ENCODE measurements at places on chromosomes 16 and 17.

GRCh38 chr16:77929004-77929403, 93.3 kb upstream of the CLEC3A start:
- no peak for ATAC-seq

GRCh38 chr17:18161207-18162145, 22.2 kb upstream of the ALKBH5 start:
- ATAC-seq, result peak; percentile 66

- no peak for ATAC-seq
Measured at GRCh38 chr17:8455665-8456209, 20.1 kb downstream of the NDEL1 start.

DNA sequence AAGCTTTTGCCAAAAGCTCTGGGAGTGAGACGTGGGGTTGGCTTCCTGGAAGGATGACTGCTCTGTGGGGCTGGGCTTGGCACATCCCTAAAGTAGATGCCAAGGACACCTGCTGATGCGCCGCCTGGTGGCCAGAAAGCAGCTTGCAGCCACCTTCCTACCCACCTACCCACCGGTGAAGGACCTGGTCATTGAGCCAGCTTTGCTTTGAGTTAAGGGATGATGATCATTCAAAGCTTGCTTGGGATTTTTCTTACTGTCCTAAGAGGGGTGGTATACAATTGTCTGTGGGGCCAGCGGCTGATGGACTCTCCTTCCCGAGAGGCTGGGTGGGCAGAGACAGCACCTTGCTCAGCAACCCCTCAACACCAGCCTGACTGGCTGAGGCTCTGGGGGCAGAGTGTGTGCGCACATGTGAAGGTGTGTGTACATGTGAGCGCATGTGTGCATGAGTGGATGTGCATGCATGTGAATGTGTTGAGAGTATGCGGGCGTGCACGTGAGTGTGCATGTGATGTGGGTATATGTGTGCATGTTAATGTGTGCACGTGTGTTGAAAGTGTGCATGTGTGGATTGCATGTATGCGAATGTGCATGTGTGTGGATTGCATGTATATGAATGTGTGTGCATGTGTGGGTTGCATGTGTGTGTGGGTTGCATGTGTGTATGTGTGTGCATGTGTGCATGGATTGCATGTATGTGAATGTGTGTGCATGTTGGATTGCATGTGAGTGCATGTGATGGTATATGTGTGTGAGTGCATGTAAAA, 18.6 kb downstream of the C1QTNF1 start:
- peak; percentile 75 for ATAC-seq

DNA sequence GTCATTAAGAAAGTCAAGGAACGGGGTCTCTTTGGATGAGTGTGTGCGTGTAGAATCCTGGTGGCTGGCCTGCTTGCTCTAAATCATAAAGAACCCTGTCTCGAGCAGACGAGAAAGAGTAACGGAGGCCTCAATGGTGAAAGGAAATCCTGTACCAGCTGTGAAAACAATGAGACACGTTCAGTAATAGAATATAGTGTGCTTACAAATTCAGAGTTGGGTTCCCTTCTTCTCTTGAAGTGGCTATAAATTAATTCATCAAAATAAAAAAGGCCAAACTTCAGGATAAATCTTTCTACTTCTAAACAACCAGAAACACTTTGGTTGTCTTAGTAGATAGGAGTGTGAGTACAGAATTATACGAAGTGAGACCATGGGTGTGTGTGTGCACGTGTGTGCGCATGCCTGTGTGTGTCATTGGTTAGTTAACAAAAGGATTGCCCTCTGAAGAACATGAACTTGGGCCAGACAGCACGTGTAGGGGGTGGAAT, 48.5 kb downstream of the WWOX start:
- ATAC-seq, result no peak

- ATAC-seq, result no peak
Measured at GRCh38 chr17:57385975-57386374, 129.7 kb downstream of the MSI2 start.

GRCh38 chr16:89116341-89117226, 22.9 kb downstream of the ACSF3 start:
- ATAC-seq, result no peak

- ATAC-seq, result peak; percentile 76
Measured at GRCh38 chr17:77645072-77646045, 313.1 kb upstream of the TNRC6C start.

DNA sequence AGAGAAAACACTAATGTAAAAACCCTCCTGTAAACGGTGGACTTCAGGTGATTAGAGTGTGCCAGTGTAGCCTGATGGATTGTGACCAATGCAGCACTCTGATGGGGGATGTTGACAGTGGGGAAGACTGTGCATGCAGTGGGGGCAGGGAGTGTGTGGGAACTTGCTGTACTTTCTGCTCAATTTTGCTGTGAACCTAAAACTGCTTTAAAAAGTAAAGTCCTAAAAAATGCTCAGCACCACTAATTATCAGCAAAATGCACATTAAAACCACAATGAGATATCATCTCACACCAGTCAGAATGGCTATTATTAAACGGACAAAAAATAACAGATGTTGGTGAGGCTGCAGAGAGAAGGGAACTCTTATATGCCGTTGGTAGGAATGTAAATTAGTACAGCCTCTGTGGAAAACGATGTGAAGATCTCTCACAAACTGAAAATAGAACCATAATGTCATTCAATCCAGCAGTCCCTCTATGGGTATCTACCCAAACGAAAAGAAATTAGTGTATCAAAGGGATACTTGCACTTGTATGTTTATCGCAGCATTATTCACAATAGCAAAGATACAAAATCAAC, 9.7 kb upstream of the ULK2 start:
- no peak for ATAC-seq

GRCh38 chr17:71501711-71502110, 619.1 kb upstream of the SOX9 start:
- no peak for ATAC-seq

- no peak for ATAC-seq
Measured at GRCh38 chr16:72532906-72533410, 361.0 kb upstream of the PMFBP1 start.

DNA sequence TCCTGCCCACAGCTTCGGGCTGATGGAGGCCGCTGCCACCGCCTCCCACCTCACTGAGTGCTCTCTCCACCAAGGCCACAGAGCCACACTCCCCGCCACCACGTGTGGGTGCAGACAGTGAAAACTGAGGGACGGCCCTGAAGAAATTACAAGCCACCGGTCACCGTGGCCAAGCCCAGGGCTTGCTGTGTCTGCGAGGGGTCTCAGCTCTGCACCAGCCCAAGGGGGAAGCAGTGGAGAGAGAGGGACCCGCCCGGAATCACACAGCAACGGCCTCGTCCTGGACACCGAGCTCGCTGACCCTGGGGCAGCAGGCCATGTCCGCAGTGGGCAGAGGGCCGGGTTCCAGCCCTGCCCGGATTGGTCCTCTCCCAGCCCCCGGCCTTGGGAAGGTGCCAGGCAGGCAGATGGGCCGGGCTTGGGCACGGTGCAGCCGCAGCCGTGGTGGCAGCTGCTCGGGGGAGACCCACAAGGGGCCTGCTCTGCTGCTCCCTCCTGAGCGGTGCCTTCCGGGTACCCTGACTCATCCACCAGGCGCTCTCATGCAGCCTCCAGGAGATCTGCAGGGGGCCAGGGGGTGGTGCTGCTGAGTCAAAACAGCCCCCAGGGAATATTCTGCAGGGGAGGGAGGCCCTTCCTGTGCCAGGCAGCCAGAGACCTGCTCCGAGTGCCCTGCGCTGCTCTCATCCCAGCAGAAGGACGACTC, 52.0 kb downstream of the CBFA2T3 start:
- peak; percentile 63 for ATAC-seq

GRCh38 chr16:68362262-68362913, 51.6 kb downstream of the PRMT7 start:
- no peak for ATAC-seq

- ATAC-seq, result no peak
Measured at GRCh38 chr16:27107185-27107592, 40.5 kb downstream of the C16orf82 start.

DNA sequence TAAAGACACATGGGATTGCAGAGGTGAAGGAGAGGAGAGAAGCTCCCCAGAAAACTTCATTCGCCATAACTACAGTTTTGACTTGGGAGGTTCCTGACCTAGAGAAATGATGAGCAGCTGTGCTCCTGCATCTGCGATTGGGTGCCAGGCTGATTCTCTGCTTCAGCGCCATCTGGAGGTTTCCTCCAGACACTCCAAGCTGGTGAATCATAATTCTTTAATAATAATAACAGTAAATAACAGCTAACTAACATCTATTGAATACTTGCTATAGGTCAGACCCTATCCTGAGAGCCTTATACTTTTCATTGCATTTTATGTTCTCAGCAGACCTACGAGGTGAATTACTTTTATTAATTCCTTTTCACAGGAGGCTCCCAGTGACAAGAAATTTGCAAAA, 575.8 kb downstream of the TOX3 start:
- peak; percentile 43 for ATAC-seq

GRCh38 chr16:54585094-54585997, 298.8 kb upstream of the IRX3 start:
- no peak for ATAC-seq

GRCh38 chr17:61392679-61393078, 7.0 kb upstream of the TBX2 start:
- no peak for ATAC-seq

- ATAC-seq, result no peak
Measured at GRCh38 chr16:3952737-3953131, 72.2 kb upstream of the CREBBP start.

DNA sequence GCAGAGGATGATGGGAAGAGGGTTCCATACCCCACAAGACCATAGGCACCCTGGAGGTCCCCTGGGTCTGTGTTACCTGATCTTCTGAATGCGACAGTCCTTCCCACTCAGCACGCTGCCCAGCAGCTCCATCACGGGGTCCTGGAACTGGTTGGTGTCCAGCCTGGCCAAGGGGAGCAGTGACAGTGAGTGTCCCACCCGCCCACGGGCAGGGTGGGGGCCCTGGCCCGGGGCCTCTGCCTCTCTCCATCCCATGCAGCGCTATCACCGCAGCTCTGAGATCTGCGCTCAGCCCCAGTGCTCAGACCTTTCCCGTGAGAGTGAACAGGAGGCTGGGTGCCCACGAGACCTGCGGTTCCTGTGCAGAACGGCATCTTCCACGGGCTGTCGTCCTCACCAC, 15.6 kb downstream of the NLRC3 start:
- no peak for ATAC-seq

GRCh38 chr16:22053921-22054341, 38.4 kb upstream of the VWA3A start:
- no peak for ATAC-seq

DNA sequence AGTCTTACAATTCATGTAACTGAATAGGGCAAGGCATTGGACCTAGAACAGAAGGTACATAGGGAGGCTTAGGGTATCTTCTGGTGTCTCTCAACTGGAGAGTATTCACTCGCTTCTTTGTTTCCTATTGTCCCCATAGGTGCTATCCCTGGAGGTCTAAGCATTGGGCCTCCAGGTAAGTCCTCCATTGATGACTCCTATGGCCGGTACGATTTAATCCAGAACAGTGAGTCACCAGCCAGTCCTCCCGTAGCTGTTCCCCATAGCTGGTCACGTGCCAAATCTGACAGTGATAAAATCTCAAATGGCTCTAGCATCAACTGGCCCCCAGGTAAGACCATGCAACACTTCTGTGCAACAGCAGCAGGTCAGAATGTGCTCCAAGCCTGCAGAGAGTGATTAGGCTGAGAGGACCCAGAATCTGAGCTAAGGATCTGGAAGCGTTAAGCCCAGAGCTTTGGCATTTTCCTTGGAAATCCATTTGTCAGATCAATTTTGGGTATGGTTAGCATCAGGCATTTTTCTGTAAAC, 35.7 kb downstream of the TMC6 start:
- ATAC-seq, result no peak

GRCh38 chr17:2395258-2396181, 5.3 kb downstream of the MNT start:
- no peak for ATAC-seq

DNA sequence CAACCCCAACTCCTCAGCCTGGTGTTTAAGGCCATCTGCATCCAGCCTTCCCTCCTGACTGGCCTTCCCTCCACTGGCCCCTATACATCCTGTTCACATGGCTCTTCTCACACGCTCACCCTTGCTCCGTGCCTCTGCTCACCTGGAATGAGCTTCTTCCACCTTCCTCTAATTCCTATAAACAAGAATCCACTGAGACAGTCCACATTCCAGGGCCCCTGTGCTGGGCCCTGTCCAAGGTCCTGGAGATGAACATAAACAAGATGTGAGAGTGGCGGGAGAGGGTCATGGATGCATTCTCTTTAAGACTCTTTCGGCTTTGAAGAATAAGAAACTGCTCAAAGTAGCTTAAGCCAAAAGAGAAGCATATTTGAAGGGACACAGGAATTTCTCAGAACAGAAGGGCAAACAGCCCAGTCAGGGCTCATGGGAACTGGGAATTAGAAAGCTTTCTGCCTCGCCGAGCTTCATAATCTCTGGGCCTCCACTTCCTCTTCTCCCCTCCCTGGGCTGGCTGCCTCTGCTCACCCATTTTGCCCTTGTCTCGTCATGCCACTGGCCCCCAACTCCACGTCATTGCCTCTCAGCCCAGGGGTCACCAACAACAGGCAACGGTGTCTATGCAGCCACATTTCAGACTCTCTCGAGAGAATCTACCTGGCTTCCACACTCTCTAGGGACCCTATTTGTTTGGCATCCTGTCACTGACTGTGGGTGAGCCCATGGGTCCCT, 13.5 kb downstream of the SPPL2C start:
- ATAC-seq, result no peak

DNA sequence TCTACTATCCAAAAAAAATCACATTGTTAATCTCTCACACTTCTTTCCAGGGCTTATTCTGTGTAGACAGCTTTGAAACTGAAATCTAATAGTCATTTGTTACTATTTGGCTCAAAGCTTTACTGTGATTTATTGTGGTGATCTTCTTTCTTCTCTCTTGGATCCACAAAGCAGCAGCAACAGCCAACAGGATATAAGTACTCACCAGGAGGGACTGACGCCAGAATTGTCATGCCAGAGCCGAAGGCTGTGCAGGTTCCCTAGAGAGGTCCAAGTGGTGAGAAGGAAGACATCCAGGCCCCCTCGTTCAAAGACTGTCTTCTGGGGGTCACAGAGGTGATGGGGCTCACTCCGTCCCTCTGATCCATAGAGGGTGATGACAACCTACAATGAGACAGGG, 33.3 kb downstream of the PKD1L3 start:
- ATAC-seq, result peak; percentile 54

DNA sequence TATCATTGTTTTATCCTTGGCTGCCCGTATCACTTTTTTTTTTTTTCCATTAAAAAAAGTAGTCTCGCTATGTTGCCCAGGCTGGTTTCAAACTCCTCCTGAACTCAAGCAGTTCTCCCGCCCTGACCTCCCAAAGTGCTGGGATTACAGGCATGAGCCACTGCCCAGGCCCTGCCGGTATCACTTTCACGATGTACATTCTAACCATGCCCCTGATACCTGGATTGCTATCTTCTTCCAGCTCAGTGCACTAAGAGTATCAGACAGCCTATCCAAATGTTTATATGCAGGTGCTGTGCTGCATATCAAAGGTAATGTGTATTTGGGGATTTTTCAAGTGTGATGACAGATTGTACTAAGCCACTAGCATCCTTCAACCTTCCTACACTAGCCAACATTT, 14.2 kb downstream of the MOSMO start:
- ATAC-seq, result no peak
